ENCODE measurements at places on chromosomes 7 and 10.

GRCh38 chr7:85565276-85565675 lies 378.4 kb upstream of the SEMA3D start:
- no peak for DNase-seq

GRCh38 chr10:119415536-119416503 lies 126.7 kb downstream of the RGS10 start:
- no peak for DNase-seq

DNA sequence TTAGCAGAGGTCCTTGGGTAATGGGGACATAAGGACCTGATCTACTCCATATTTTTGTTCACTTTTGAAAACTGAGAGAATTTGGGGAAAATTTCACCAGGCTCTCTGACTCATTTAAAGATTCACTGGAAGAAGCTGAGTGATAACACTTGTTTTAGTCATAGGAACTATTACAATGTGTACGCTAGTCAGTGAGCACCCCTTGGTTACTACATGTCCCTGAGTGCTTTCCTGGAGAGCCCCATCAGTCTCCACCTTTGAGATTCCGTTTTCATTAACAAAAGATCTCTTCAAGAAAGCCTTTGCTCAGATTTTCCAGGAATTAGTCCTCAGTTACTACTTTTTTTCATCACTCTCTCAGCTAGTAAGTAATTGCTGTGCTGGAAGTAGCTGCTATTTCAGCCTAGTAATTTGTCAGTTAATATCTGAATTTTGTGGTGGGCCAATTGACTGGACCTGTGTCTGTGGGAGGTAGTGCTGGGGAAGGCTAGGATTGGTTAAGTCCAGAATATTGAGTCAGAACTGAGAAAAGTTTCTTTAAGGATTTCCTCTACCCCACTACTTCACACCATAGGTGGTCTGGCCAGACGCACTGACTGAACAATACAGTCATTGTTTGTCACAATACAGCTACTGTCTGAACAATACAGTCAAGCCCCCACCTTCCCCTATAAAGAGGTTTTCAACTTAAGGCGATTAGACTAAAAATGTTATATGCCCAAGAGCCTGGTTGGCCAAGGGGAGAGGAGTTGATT lies 235.0 kb downstream of the CCDC7 start:
- DNase-seq, result no peak

DNA sequence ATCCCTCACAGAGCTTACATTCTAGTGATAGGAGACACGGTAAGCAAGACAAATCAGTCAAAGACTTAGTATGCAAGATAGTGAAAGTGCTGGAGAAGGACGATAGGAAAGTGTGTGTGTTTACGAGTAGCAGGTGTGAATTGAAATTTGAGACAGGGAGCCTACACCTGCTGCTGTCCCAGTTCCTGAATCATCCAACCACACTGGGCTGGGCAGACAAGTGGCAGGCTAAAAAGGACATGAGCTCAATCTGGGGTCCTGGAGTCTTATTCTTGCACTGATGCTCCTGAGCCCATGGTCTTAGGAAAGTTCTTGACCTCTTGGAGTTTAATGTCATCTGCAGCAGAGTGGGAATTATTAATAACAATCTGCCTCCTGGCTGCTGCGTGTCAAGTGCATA lies 16.2 kb downstream of the RBP3 start:
- no peak for DNase-seq

DNA sequence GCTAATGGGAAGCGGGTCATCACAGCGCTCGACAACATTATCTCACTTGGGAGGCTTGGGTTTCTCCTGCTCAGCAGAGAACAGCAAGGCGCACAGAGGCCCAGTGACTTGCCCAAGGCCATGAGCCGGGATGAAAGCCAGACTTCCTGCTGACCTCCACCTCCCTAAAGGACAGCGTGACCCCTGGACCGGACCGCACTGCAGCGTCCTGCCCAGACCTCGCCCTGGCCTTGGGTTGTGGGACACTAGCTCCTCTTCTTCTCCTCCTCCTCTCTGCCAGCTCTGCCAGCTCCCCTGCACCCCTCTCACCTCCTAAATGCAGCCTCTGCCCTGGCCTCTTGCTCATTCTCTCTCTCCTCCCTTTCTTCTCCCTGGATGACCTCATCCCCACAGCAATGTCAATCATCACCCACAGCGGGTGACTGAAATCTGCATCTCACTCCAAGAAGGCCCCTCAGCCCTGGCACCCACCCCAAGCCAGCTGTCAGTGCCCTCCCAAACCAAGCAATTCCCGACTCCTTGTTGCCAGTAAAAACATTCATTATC lies 19.4 kb downstream of the SPOCK2 start:
- no peak for DNase-seq

GRCh38 chr10:10870523-10871241 lies 147.0 kb upstream of the CELF2 start:
- peak; percentile 7 for DNase-seq

DNA sequence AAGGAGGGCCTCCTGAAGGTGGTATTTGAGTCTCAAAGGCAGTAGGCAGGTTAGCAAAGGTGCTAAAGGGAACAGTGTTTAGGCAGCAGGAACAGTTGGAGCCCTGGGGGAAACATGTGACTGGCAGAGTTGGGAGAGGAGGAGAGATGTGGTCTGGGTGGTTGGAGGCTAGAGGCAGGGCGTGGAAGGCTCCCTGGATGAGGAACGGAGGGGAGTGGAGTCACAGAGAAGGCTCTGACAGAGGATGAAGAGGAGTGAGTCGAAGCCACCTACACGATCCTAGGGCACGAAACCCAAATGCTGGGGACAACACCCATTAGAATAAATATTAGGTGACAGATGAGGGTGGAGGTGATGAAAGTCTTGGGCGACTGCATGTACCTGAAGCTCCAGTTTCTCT lies 19.6 kb upstream of the MGMT start:
- no peak for DNase-seq

- DNase-seq, result peak; percentile 63
Measured at GRCh38 chr7:137439829-137440825, 96.6 kb upstream of the PTN start.

DNA sequence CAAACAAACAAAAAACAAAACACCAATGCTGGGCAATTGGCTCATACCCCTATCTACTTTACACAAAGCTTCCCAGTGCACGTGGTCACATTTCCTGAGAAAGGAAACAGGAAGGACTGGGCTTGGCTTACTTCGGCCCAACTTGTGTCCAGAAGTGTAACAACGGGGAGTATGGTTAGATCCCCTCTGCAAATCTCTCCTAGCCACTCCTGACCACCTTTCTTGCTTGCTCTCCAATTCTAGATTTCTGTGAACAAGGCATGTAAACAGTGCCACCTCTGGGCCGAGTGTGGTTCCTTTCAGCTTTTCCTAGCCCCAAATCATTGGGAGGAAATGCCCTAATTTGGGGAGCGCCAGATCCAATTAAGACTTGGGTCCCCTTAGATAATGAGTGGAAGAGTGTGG lies 21.0 kb upstream of the FRAT2 start:
- DNase-seq, result peak; percentile 28

DNA sequence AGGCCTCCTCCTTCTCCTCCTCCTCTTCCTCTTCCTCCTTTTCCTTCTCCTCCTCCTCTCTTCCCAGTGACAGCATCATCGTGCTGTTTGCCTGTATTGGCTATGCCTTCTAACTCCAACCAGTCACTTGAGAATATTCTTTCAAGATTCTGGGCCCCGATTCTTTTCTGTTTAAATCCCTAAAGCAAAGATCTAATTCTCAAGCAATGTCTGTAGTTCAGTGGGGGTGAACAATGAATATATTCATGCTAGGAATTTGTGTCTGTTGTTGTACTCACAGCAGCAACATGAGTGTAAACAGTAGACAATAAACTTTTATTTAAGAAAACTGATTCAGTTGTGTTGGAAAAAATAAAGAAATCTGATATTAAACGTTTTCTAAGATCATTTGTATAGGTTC lies 30.7 kb downstream of the NUDT5 start:
- no peak for DNase-seq

- DNase-seq, result no peak
Measured at GRCh38 chr7:78074713-78075112, 276.1 kb downstream of the PHTF2 start.

GRCh38 chr7:151550656-151551286 lies 31.1 kb upstream of the RHEB start:
- peak; percentile 71 for DNase-seq

DNA sequence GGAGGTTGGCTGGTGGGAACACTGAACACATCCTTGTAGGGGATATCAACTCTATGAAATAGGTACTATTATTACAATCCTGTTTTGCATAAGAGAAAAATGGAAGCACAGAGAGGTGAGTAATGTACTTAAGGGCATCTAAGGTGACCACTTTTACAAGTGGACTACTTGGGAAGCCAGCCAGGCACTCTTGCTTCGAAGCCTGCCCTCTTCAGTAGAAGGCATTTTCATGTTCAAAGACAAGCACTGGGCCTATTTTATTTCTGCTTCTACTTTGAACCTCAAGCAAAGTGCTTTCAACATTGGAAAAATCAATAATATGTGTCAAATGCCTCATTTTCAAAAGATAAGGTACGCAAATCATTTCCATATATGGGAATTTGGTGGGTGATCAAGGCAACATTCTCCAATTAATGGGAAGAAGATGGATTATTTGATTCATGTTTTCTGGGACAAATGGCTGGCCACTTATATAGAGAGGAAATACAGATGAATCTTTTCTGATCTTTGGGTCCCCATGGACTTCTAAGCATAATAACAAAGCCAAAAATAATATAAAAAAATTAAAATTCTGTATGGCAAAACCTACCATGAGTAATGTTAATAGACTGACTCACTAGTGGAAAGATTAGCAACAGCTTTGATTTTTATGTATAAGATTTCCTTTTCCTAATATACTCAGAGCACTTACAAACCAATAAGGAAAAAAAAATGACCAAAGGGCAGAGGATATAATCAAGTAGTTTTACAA lies 270.2 kb downstream of the FRMD4A start:
- no peak for DNase-seq

- DNase-seq, result no peak
Measured at GRCh38 chr10:116216676-116217075, 56.3 kb downstream of the GFRA1 start.

GRCh38 chr10:70111496-70111895 lies 21.1 kb downstream of the AIFM2 start:
- no peak for DNase-seq

- DNase-seq, result no peak
Measured at GRCh38 chr7:157769526-157770215, 432.9 kb downstream of the DNAJB6 start.

- no peak for DNase-seq
Measured at GRCh38 chr7:151345576-151346469, 4.2 kb downstream of the NUB1 start.

- no peak for DNase-seq
Measured at GRCh38 chr7:34530259-34530658, 127.8 kb upstream of the NPSR1 start.

- no peak for DNase-seq
Measured at GRCh38 chr10:62650411-62650810, 154.1 kb upstream of the ADO start.

DNA sequence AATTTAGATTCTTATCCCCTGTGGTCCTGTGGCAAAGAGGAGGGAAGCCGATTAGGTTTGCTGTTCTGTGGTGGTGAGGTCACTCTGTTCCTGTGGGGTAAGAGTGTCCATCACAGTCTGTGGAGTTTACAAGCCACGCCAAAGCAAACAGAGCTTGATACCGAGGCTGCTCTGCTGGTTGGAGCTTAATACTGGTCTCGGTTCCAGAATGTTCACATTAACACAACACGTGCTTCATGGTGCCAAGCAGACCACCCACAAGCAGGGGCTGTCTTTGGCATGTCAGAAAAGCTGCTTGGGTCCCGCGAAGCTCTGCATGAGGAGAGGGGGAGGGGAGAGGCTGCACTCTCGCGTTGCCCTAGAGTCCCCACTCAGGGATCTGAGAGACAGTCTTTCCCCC lies 47.5 kb downstream of the DNAJB6 start:
- DNase-seq, result peak; percentile 52

GRCh38 chr10:71505862-71506261 lies 109.1 kb downstream of the CDH23 start:
- DNase-seq, result no peak
